T-helper 17 cell (primary cell): ENCODE measurements at places on chromosomes 6 and 20. TPM values are rescaled to one million over a fixed set of nuclear protein-coding genes. Genes with fewer than 3 reads are reported as not detected.

Gene CMTR1
- 81.3 TPM for total RNA-seq

Gene TCEA2
- total RNA-seq = 20.0 TPM

DNA sequence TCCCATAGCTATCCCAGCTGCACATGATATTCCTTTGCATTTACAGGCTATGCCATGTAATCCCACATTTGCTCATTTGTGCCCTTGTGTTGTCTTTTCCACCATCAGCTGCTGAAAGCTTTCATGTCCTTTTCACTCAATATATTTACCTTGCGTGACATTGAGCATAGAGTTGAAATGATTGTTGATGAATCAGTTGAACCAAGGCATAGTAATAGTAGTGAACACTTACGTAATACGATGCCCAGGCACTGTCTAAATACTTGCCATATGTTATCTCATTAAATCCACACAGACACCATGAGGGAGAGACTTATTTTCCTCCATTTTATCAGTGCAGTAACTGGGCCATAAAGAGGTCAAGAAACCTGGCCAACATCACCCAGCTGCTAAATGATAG lies 13.1 kb downstream of the RNF8 start:
- no peak overlapping the region for H3K27ac ChIP-seq
- no peaks in the 10 kb centered on the region for H3K27me3 ChIP-seq
- no peak for DNase-seq
- H3K4me3 ChIP-seq = no peak overlapping the region
- peaks cover 15% of the 10 kb centered on the region for H3K4me1 ChIP-seq

GRCh38 chr6:130872250-130873095 lies 45.3 kb downstream of the SMLR1 start:
- H3K36me3 ChIP-seq = peaks cover 7% of the 10 kb centered on the region
- H3K4me3 ChIP-seq = no peak overlapping the region
- peak; percentile 64 for DNase-seq
- no peak overlapping the region for H3K27ac ChIP-seq

Gene AVP
- total RNA-seq = not detected
